ENCODE measurements at places on chromosomes 1 and 21.

GRCh38 chr1:84353695-84354094, 44.6 kb upstream of the DNASE2B start:
- peaks cover 8% of the 10 kb centered on the region for H3K4me1 ChIP-seq
- H3K36me3 ChIP-seq = no peaks in the 10 kb centered on the region
- DNase-seq = no peak
- no peak overlapping the region for H3K27ac ChIP-seq

DNA sequence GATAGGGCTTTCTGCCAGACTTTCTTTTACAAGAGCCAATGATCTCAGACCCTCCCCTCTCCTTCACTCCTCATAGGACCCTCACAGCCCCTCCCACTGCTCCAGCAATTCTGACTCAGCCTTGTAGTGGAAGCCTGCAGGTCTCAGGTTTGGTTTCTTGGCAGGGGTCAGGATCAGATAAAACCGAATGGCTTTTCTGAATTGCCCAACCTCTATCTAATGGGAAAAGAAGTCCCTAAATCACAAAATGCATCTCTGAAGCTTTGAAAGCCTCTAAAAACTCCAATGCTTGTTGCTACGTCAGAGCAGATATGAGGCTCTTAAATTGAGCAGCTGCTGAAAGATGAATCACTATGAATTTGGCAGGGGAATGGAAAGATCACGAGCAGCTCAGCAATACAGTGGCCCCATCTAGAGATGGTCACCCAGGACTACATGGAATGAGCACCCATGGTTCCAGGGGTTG, 74.5 kb downstream of the NID1 start:
- H3K4me3 ChIP-seq = no peak overlapping the region
- H3K36me3 ChIP-seq = no peaks in the 10 kb centered on the region
- H3K27me3 ChIP-seq = no peaks in the 10 kb centered on the region

GRCh38 chr1:22579541-22580155, 16.4 kb downstream of the EPHA8 start:
- no peaks in the 10 kb centered on the region for H3K36me3 ChIP-seq
- no peak for DNase-seq
- H3K4me1 ChIP-seq = no peaks in the 10 kb centered on the region
- no peaks in the 10 kb centered on the region for H3K27me3 ChIP-seq
- H3K27ac ChIP-seq = no peak overlapping the region

- H3K36me3 ChIP-seq = no peaks in the 10 kb centered on the region
- H3K4me1 ChIP-seq = no peaks in the 10 kb centered on the region
- no peak for DNase-seq
- no peak overlapping the region for H3K27ac ChIP-seq
- H3K4me3 ChIP-seq = no peak overlapping the region
- H3K27me3 ChIP-seq = no peaks in the 10 kb centered on the region
These were observed 25.6 kb downstream of the RAB4A start for GRCh38 chr1:229296541-229296941.

DNA sequence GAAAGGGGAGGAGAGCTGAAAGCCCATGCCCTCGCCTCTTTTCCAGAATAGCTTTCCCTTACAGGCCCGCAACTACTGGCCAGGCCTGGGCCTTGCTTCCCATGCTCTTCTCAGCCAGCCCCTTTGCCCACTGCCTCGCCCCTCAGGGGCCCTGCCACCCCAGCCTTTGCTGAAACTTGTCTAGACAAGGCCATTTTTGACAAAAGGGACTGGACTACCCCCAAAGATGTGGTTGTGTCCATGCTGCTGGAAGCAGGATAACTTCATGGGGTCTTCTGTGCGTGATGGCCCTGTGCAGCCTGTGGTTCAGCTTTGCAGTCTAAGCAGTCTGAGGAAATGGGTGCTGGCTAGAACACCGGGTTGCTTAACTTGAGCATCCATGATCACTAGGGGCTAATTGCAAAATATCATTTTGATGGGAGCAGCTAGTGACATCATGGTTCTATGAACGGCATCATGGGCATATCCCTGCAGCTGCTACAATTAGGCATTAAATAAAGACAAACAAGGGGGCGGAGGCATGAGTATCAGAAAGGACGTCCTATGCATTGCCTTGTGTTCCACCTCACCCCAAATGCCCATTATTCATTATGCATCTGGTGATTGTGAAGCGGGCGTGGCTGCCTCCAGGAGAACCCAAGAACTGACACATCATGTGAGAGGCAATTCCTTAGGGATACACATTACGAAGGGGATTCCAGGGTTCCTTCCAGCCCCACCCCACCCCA, 36.8 kb downstream of the NTPCR start:
- H3K27ac ChIP-seq = no peak overlapping the region
- no peaks in the 10 kb centered on the region for H3K4me1 ChIP-seq
- H3K27me3 ChIP-seq = no peaks in the 10 kb centered on the region
- H3K36me3 ChIP-seq = no peaks in the 10 kb centered on the region

DNA sequence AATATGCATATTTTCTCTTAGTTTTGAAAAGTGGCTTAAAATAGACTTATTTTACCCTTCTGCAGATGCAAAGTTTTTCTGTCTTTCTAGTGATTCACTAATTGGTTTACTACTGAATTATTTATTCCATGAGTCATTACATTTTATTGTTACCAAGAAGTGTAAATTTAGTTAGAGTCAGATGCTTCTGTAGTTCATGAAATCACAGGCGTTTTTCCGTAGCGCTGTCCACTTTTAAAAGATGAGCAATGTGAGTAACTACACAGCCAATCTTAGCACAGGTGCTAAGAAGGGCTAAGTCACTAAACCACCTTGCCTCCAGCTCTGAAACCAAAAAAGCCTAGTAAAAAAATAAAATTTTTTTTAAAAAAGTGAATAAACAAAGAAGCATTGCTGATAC, 24.7 kb downstream of the RGS13 start:
- no peaks in the 10 kb centered on the region for H3K36me3 ChIP-seq
- H3K4me3 ChIP-seq = no peak overlapping the region
- H3K27me3 ChIP-seq = no peaks in the 10 kb centered on the region
- H3K27ac ChIP-seq = no peak overlapping the region
- no peak for DNase-seq

DNA sequence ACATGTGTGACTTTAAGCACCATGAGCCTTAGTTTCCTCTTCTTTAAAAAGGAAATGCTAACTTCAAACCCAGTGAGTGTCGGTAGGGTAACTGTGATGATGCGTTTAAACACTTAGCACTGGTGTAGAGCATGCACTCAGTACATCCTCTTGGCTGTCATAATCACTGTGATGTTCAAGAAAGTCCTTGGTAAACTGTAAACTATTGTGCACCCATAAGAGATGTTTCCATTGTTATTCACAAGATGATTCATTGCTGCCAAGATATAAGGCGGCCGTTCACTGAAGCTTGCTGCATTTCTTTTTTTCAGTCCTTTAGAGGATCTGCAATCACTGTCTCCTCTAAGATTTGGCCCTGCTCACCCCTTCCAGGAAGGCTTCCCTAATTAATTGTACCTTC, 61.8 kb upstream of the DAB1 start:
- H3K27ac ChIP-seq = no peak overlapping the region
- no peak for DNase-seq
- H3K36me3 ChIP-seq = no peaks in the 10 kb centered on the region
- no peaks in the 10 kb centered on the region for H3K27me3 ChIP-seq
- H3K4me3 ChIP-seq = no peak overlapping the region

DNA sequence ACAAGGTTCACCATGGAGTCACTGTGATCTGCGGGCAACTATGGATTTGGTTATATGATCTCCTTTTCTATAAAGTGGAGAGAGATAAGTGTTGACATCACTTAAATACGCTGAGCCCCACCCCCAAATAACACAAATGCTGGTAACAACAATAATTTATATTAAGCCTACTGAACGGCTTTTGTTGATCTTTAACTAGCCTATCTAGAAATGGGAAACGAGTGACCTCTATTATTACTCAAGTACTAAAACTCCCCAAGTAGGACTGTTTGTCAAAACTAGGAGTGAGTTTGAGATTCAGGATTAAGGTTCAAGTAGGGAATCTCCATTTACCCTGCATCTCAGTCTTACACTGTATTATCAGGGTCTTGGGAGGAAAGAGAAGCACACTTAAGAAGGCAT, 52.2 kb downstream of the MAP3K7CL start:
- peaks cover 3% of the 10 kb centered on the region for H3K4me1 ChIP-seq
- no peak for DNase-seq
- no peaks in the 10 kb centered on the region for H3K36me3 ChIP-seq
- no peaks in the 10 kb centered on the region for H3K27me3 ChIP-seq
- H3K4me3 ChIP-seq = no peak overlapping the region

- H3K36me3 ChIP-seq = no peaks in the 10 kb centered on the region
- DNase-seq = no peak
- H3K27ac ChIP-seq = no peak overlapping the region
- H3K27me3 ChIP-seq = no peaks in the 10 kb centered on the region
- H3K4me1 ChIP-seq = no peaks in the 10 kb centered on the region
These were observed 11.3 kb downstream of the NFIA start for GRCh38 chr1:61093525-61094137.

- H3K27ac ChIP-seq = no peak overlapping the region
- no peaks in the 10 kb centered on the region for H3K4me1 ChIP-seq
- H3K36me3 ChIP-seq = no peaks in the 10 kb centered on the region
- no peaks in the 10 kb centered on the region for H3K27me3 ChIP-seq
- H3K4me3 ChIP-seq = no peak overlapping the region
These were observed 45.5 kb upstream of the AIM2 start for GRCh38 chr1:159122005-159122621.

DNA sequence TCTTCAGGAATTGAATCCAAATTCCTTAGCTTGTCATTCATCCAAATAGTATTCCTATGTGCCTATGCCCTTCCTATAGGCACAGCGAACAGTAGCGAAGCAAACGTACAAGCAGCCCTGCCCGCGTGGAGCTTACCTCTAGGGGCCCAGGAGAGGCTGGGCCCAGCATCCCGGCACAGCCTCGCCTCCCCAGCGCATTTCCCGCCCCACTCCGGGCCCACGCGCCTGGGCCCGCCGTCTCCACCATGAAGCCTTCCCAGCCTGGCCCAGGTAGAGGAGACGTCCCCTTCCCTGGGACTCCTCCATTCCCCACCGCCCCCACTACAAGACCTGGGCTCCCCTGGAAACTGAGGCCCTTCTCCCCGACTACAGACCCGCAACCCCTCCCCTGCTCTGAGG, 245 bp upstream of the TMEM269 start:
- DNase-seq = no peak
- H3K27me3 ChIP-seq = no peaks in the 10 kb centered on the region
- no peaks in the 10 kb centered on the region for H3K36me3 ChIP-seq
- no peaks in the 10 kb centered on the region for H3K4me1 ChIP-seq

DNA sequence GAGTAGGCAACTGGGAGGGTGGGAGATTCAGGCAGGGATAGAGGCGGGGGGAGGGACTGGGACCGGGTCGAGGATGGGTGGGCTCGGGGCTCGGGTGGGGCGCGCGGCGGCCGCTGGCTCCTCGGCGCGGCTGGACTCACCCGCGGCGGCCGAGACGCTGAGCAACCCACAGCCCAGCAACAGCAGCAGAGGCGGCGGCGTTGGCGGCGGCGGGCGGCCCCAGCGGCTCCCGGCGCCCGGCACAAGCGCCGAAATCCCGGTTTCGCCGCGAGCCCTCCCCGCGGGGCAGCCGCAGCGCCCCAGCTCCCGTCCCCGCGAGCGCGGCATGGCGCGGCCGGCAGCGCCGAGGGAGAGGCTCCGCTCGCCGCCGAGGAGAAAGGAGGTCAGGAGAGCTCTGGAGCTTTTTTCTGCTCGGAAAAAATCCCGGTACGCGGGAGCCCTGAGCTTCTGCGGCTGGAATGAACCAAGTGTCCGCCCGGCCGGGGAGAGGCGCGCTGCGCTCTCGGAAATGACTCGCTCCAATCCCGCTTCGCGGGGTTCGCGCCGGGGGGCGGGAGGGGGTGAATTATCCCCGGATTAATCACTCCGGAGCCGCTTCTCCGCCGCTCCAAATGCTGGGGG, at the start of gene CSMD2:
CSMD2 (minus strand) TSS at position 460 of the 621 bp plus-strand sequence; CDS start at position 327, 133 bp downstream.
- no peaks in the 10 kb centered on the region for H3K4me1 ChIP-seq
- DNase-seq = no peak
- no peak within 1 kb of the TSS for H3K4me3 ChIP-seq
- no peaks in the 10 kb centered on the region for H3K36me3 ChIP-seq
- H3K27ac ChIP-seq = no peak within 1 kb of the TSS

GRCh38 chr1:179129702-179130473, 48.0 kb downstream of the TOR3A start:
- H3K4me3 ChIP-seq = no peak overlapping the region
- no peak for DNase-seq
- no peaks in the 10 kb centered on the region for H3K27me3 ChIP-seq

GRCh38 chr1:32465578-32465933, 684 bp downstream of the ZBTB8B start:
- H3K4me3 ChIP-seq = no peak overlapping the region
- peaks cover 27% of the 10 kb centered on the region for H3K27me3 ChIP-seq
- no peaks in the 10 kb centered on the region for H3K36me3 ChIP-seq

- H3K27ac ChIP-seq = no peak overlapping the region
- no peaks in the 10 kb centered on the region for H3K27me3 ChIP-seq
- no peaks in the 10 kb centered on the region for H3K4me1 ChIP-seq
- no peak overlapping the region for H3K4me3 ChIP-seq
- no peak for DNase-seq
These were observed 27.2 kb upstream of the PSMB2 start for GRCh38 chr1:35668506-35668905.

DNA sequence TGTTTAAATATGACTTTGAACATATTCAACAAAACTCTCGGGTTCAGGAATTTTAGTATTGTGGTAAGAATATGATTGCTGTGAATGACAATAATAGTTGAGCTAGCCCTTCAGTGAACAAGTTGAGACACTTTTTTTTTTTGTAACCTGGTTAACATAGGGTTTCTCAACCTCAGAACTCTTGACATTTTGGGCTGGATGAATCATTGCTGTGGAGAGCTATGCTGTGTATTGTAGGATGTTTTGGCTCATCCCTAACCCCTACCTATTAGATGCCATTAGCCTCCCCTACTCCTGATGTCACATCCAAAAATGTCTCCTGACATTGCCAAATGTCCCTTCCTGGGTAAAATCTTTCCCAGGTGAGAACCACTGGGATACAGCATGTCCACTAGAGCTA, 113.7 kb downstream of the RUNX1 start:
- no peak overlapping the region for H3K27ac ChIP-seq
- no peaks in the 10 kb centered on the region for H3K4me1 ChIP-seq
- H3K4me3 ChIP-seq = no peak overlapping the region
- no peaks in the 10 kb centered on the region for H3K27me3 ChIP-seq

DNA sequence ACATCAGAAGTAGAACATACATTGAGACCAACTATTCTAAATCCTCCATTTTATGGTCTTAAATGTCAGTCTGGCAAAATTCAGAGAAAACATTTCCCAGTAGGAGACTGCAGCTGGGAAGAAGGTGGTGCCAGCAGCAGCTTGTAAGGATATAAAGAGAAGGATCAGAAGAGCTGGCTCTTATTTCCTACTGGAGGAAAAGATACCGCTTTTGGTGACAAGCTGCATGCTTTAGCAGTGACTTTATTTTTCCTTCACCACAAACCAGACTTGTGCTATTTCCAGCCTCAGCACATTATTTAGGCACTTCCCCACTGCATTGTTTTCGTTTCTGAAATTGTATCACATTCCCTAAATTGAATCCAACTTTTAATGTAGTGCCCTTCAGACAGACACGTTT, 28.4 kb downstream of the RNF11 start:
- no peak for DNase-seq
- H3K4me3 ChIP-seq = no peak overlapping the region
- no peak overlapping the region for H3K27ac ChIP-seq
- no peaks in the 10 kb centered on the region for H3K36me3 ChIP-seq
- no peaks in the 10 kb centered on the region for H3K27me3 ChIP-seq

Data from colonic mucosa (tissue), 4 donors.